SK-N-MC (cell line): ENCODE measurements at places on chromosomes 3 and 15.

GRCh38 chr15:64247535-64247905 is 84.7 kb upstream of the PPIB start:
- no peak for DNase-seq

DNA sequence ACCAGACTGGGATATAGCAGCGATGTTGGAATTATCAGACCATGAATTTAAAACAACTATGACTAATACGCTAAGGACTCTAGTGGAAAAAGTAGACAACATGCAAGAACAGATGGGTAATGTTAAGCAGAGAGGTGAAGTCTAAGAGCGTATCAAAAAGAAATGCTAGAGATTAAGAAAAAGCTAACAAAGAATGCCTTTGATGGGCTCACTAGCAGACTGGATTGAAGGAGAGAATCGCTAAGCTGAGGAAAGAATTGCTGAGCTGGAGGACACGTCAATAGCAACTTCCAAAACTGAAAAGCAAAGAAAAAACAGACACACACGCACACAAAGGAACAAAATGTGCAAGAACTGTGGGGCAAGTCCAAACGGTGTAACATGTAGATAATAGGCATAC is 20.0 kb upstream of the CMTM6 start:
- DNase-seq = no peak

GRCh38 chr3:146072061-146072460 is 88.9 kb downstream of the PLOD2 start:
- no peak for DNase-seq

DNA sequence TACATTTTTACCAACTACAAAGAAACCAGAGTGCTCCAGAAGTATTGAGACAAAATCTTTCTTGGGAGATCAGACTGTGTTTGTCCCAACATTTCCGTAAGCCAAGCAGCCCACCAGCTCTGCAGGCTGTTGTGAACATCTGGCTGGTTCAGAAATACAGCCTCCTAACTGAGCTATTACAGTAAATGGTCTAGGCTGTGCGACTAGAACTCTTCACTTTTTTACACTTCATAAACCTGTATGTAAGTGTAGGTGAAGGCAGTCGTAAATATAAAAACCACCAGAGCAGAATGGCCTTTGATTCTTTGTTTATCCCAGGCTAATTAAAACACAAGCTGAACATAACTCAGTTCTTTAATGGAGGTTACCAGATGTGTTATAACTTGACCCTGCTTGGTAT is 235.3 kb downstream of the ARRDC4 start:
- DNase-seq = no peak

GRCh38 chr3:49805897-49806701 is 3.0 kb downstream of the INKA1 start:
- no peak for DNase-seq

DNA sequence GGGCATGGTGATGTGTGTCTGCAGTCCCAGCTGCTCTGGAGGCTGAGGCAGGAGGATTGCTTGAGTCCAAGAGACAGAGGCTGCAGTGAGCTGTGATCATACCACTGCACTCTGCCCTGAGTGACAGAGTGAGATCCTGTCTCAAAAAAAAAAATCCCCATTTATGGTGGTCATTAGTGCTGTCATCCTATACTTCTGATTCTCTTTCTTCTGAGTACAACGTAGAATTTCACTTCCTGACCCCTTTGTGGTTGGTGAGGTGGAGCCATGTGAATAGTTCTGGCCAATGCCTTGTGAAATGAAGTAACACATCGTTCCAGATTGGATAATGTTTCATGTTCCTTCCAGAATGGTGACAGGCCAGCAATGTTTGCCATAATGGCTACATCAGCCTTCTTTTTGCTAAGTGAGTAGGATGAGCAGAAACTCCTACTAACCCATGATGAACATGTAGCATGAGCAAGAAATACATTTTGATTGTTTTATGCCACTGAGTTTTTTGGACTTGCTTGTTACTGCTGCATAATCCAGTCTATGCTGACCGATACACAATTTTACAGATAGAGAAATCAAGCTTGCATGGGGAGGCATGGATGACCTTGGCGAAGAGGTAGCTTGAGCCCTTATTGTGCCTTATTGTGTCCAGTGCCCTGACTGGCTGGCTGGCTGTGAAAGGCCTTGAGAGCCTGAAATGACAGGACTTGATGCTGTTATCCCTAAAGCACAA is 30.9 kb upstream of the TLE3 start:
- DNase-seq = no peak

- no peak for DNase-seq
Observed at GRCh38 chr3:134441321-134441720, 44.5 kb downstream of the ANAPC13 start.

DNA sequence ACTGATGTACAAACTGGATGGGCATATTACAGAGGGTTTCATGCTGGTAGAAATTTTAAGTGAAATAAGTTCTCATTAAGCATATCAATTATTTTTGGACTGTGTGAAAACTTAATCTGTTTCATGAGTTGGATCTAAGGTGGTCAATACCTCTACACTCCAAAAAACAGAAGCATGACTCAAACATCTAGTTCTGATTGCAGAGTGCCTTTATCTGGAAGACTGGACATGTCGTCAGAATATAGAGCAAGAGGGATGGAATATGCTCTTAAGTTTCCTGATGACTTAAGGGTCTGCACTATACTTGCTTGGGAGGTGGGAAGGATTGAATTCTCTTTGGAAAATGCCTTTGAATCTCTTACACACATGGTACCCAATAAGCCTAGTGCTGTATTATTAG is 138.3 kb downstream of the LPP start:
- DNase-seq = no peak

DNA sequence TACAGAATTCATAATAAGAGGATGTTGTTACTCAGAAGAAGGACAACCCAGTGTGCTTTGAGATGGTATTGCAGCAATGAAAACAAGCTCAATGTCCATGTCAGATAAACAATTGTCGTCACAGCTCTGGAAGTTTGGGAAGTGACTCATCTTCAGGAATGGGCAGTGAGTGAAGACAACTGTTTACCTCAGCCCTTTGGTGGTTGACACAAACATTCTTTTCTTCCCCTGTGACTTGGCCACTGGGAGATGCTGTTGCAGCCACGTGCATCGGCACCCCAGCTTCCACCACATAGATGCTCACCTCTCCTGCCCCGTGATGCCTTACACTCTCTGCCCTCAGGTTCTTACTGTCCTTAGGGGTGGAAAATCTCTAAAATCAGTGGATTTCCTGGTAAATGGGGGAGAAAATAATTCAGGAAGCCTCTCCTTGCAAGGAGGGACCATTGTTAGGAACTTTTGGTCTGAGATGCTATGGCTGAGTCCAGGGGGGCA is 114.1 kb upstream of the GALNT15 start:
- DNase-seq = no peak

- no peak for DNase-seq
Observed at GRCh38 chr15:63372018-63372705, 9.5 kb downstream of the CA12 start.

GRCh38 chr3:177430653-177431052 is 233.4 kb upstream of the TBL1XR1 start:
- DNase-seq = no peak

DNA sequence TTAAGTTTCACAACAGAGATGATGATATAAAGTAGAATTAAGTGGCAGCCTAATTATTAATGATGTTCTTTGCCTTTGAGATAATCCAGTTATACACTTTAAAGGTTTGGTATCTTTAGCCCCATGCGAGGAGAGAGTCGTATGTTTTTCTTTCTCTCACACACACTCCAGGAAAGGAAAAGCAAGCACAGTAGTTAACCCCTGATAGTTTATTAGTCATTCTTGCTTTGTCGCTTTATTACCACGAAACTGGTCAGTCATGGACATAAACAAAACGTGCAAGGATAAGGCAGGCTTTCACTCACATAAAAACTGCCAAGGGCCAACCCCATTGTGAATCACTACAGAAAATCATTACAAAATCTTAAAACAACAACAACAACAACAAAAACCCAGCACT is 866.9 kb downstream of the FHIT start:
- no peak for DNase-seq

DNA sequence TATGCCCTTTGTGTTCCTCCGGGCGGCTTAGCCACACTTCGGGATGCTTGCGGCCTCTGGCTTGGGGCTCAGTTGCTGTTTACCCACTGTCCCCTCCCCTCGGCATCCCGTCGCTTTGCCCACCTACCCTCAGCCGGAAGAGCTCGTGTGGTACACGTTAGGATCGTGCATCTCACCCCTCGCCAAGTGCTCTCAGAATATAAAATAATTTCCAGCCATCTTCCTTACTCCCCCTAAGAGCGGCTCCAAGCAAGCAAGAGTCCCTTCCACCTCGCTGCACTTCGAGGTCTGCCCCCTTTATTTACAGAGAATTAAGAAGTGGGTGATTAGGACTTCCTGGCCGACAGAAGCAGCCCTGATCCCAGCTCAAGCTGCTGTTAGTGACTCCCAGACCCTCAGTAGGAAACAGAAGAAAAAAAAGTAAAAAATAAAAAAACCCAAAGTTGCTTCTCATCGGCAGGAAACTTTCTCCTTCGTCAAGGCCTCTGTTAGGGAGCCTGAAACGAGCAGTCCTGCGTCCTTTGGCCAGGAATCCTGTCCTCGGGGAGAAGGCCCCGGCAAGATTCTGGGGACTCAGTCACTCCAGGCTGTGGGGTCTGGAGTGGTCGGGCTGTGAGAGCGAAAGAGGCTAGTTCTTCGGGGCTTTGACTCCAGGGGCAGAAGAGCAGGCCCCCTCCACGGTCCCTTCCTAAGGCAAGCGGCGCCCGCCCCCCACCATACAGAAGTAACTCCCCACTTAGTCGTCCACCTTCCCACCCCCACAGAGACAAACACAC is 3.0 kb downstream of the MEIS2 start:
- DNase-seq = no peak

DNA sequence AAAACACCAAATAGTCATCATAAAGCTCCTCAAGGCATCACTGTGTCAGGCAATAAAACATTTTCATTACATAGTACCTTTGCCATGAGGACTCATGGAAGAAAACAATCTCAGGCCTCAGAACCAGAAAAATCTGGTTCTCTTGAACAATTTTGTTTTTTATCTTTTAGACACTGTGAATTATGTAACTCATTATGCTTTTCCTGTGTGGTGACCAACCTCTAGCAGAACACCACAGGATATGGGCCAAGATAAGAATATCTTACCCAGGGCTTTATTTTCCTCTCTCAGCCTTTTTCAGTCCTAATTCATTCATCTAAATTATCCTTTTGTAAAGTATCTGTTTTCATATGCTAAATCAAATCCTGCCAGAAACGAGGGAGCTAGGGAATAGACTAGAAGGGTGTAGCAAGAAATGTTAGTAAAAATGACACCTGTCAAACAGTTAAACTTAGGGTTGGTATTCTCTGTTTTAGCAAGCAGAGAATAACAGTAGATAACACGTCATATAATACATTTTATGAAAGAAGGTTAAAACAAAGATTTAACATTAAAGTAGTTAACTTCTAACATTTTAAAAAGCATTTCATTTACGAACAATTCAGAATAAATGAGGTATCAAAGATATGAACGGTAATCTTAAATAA is 111.1 kb downstream of the FBXL22 start:
- DNase-seq = peak; percentile 34

GRCh38 chr3:87186608-87187159 is 40.4 kb upstream of the CHMP2B start:
- no peak for DNase-seq

GRCh38 chr3:132456136-132456535 is 38.8 kb downstream of the DNAJC13 start:
- DNase-seq = no peak

- DNase-seq = no peak
Observed at GRCh38 chr15:71149646-71150557, 34.6 kb downstream of the THSD4 start.

DNA sequence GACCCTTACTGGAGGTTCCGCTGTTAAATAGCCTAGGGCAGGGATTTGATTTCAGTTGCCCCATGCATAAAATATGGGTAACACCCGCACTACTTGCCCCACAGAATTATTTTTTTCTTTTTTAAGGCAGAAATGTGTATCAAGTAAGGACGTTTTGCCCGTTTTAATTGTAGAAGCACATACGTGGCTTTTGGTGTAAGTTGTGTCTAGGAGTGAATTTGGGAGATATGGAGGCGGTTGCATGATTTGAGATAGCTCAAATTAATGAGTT is 636 bp upstream of the LRRC58 start:
- DNase-seq = no peak

- peak; percentile 8 for DNase-seq
Observed at GRCh38 chr15:81054236-81054635, 53.5 kb downstream of the TLNRD1 start.

GRCh38 chr15:41231422-41232226 is 556 bp downstream of the CHP1 start:
- DNase-seq = no peak

DNA sequence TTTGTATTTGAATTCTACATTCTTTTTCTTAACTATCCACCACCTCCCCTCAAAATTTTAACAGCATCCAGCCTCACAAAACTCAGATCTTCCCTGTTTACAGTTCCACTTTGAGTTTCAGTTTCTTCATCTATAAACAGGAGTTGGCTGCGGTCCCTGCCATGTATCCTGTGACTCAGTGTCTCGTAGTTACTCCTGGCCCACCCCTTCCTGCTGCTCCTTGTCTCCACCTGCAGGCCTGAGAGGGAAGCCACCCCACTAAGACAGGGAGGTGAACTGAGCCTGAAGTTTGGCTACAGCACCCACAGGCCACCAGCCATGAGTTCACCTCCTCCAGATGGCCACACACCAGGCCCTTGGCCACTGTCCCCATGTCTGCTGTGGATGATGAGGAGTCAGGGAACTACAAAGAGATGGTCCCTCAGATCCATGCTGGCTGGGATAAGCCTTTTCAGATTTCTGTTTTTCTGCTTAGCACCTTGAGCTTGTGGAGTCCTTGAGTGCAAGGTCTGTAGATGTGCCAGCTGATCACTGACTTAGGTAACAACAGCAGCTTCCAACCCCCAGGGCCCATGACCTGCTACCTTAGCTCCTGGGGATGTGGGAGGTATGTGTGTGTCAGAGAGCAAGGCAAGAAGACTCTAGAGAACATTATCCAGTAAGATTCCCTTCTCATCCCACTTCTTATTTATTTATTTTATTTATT is 37.5 kb downstream of the CD86 start:
- DNase-seq = no peak

GRCh38 chr3:80688814-80689213 is 921.0 kb upstream of the ROBO1 start:
- peak; percentile 24 for DNase-seq

DNA sequence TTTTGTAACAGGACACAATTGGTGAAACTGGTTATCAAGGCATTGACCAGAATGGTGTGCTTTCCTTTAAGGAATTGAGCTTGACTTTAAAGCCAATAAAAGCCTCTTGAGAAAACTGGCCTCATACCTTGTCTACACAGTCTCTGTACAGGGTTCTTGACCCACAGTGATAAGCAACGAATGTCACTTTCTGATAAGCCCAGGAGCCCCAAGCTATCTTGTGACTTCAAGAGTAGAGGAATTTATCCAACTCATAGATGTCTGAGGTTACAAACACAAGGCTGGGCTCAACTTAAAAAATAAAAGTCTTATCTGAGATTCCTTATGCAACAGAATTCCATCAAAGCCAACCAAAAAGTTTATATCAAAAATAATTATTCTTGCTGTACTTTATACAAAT is 212.1 kb downstream of the GBE1 start:
- no peak for DNase-seq
